ENCODE measurements at places on chromosomes 11 and 22.

GRCh38 chr22:44535362-44536095 lies 37.5 kb upstream of the RTL6 start:
- no peak for ATAC-seq

DNA sequence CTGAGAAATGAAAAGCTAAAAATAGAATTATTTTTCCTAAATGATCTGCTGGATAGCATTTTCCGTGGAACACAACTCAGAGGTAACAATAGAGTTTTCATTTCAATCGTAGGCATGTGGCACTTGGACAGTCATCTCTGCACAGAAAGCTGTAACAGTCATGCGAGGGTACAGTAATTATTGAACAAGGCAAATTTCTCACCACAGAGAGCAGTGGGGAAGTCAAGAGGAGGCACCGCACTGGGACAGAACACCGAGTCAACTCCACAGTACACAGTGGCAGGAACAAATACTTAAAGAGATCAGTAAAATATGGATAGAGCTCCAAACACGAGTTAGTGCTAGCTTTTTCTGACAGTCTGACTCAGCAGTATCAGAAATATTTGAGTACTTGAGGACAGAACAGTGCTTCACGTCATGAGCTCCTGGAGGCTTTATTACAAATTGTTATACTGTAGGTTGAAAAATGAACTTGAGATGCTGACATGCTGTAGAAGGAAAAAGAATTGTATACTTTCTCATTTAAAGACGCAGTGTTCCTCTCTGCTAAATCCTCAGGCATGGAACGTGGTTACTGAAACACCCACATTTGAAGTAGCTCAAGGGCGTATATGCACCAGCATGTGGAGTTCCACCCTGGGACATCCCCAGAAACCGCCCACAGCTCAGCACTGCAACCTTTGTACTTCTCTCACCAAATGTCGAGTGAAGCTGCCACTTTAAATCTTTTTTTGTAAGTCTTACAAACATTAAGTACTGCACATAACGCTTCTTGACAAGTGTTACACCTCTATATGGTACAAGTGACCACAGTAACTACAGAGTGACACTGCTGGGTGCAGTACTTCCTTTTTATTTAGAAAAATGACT lies 27.4 kb upstream of the YPEL1 start:
- peak; percentile 83 for ATAC-seq

DNA sequence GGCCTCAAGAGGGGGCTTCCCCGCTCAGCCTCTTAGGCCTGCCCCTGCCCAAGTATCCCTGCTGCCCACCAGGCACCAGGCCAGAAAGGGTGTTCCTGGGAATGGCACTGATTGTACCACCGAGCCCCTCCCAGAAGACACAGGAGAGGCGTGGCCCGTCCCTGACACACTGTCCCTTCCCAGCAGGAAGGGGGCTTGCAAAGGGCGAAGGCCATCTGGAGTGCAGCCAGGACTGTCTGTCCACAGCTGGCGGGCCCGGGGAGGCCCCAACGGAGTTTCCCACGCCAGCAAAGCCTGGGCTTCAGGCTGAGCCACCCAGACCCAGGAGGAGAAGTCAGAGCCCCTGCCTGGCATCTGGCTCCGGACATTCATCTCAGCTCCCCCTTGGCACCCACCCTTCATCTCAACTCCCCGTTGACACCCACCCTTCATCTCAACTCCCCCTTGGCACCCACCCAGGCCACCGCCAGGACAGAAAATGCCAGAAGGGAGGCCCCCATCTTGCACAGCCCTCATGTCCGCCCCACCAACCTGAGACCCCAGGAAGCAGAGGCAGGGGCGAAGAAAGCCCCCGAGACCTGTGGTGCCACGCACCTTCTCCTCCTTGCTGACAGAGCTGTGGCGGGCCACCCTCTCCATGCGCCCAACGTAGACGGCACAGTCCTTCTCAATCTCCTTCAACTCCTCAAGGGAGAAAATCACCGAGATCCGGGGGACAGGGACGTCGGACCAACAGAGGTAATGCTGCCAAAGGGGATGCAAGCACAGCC lies 19.4 kb downstream of the TUBGCP6 start:
- no peak for ATAC-seq

GRCh38 chr22:28249402-28249801 lies 330.3 kb upstream of the PITPNB start:
- no peak for ATAC-seq

GRCh38 chr22:47123006-47123826 lies 360.8 kb downstream of the TBC1D22A start:
- no peak for ATAC-seq

DNA sequence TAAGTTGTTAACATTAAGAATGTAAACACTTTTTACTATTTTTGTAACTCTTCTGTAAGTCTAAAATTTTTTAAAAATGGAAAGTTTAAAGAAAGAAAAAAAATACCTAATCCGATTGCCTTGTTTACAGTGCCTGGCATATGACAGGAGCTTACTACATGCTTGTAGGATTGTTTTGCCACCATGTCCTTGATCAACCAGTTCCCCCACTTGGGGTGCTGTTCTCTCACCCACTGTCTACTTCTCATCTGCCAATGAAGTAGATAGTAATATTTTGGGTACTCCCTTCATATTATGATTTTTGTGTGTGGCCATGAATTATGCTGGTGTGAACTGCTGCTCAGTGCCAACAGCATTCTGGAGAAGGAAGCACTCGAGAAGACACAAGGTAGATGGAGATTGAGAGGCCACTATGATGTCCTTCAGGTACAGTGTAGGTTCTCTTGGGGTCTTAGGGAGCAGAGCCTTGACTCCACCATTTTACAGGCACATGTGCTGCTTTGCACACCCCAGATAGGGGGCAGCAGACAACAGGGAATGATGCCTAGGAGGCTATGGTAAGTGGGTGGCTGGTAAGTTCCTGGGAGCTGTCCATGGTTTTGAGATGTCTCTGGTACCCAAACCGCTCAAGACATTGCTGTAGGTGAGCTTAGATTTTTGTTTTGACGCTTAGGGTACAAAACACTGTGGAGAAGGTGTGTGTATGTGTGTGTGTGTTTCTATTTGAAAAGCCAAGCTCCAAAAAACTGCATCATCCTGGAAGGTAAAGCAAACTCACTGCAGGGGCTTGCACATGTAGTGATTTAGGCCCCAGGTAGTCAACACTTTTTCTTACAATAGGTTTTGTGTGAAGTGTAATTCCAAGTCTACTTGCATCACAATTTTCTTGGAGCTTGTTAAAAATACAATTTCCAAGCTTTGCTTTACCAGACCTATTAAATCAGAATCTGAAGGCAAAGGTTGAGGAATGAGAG lies 494.5 kb upstream of the LARGE1 start:
- peak; percentile 21 for ATAC-seq

DNA sequence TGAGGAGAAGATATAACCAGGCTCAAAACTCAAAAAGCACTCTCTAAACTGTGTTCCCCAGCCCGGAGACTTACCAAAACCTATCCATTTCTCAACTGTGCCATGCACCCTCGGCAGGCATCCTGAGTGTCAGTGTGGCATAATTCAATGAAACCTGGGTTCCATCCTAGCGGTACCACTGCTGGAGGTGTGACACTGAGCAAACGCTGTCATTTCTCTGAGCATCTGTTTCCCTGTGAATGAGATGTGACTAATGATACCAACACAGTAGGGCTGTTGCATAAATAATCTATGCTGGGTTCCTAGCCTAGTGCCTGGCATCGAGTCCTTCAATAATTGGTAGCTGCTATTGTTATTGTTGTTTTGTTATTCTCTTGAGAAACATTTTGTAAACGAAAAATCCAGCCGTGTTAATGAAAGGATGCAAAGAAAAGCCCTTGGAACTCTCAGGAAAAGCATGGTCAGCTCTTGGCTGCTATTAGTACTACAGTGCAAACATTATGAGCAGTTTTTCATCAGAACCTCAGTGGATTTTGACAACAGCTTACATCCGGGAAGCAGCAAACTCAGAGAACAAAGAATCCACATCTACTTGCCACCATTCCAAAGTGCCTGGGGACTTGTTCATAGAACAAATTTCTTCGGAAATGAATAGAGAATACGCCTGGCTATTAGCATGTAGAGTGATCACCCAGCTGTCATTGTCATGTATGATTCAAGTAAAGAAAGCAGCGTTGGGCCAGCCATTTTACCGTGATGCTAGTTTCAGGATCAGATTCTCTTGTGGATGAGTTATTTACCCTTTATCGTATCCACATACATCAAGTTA lies 53.7 kb downstream of the TECTA start:
- no peak for ATAC-seq
